ENCODE measurements at places on chromosomes 7 and 10.

GRCh38 chr7:117711556-117711955 is 161.7 kb downstream of the CTTNBP2 start:
- no peak for DNase-seq

- no peak for DNase-seq
Measured at GRCh38 chr7:135150072-135150782, 2.4 kb downstream of the TMEM140 start.

- DNase-seq = no peak
Measured at GRCh38 chr7:122520971-122521555, 177.9 kb downstream of the RNF133 start.

- no peak for DNase-seq
Measured at GRCh38 chr7:1144269-1144771, 15.7 kb downstream of the ZFAND2A start.

DNA sequence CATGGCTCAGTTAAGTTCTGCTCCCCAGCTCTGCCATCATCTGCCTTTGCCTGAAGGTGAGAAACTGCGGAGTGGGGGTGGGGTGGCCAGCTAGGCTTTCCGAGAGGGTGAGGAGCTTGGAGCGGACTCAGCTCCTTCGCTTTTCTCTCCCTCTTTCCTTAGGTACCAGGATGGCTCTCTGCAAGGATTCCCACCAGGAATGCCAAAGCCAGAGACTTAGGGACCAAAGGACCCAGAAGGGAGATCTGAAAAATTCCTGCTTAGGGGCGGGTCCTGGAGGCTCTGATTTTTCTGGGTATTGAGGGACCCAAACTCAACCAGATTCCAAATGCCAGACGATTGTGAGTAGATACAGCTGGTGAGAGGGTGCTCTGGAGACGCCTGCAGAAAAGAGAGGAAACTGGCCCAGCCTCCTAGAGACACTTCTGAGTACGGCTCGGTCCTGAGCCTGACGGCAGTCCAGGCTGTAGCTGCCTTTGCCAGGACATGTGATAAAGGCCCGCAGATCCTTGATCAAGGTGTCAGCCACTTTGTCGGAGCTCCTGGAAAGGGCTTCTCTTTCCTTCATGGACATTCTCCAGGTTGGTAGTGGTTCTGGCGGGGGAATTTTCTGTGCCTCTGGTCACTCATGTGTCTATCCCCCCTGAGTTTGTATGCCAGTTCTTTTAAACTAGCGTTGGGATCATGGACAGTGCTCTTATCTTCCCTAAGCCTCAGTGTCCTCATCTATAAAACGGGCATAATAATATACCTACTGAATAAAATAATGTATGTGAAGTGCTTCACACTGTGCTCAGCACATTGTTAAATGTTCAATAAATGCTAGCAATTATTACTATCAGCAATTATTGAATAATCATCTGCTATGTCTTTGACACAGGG is 42.5 kb upstream of the BTRC start:
- DNase-seq = no peak
